ENCODE measurements at places on chromosomes 6 and 20.

DNA sequence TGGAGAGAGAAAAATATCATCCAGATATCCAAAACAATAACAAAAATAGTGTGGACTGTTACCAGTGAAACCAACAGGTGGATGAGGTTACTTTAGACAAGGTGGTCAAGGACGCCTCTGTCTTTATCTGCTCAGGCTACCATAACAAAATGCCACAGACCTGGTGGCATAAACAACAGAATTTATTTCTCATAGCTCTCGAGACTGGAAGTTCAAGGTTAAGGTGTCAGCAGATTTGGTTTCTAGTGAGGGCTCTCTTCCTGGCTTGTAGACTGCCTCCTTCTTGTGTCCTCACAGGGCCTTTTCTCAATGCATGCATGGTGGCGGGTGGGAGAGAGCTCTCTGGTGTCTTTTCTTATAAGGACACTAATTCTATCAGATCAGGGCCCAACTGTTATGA is 21.1 kb upstream of the LBP start:
- no peak for DNase-seq

GRCh38 chr6:9398071-9398766 is 962.9 kb upstream of the SLC35B3 start:
- peak; percentile 60 for DNase-seq

DNA sequence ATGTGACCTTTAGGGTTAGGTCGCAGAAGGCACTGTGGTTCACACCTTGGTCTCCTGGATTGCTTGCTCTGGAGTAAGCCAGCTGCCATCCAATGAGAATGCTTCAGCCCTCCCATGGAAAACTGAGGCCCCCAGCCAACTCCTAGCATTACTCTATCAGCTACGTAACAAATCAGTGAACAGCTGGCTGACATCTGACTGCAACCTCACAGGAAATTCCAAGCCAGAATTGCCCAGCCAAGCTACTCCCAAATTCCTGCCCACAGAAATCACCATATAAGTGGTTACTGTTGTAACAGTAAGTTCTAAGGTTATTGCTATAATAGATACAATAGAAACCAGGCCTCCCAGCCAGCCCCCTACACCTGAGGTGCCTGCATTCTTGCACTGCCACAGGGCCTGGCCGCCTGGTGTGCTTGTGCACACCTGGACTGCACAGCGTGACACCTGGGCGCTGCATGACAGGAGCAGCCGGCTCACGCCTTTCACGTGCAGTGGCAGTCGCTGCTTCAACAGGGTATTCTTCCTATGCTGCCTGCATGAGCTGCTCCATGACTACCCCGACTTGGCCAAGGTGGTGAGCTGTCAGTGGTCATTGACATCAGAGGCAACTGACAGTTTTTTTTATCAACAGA is 429.7 kb upstream of the RUNX2 start:
- DNase-seq: peak; percentile 58

- no peak for DNase-seq
Measured at GRCh38 chr6:137793805-137794515, 73.1 kb upstream of the TNFAIP3 start.

DNA sequence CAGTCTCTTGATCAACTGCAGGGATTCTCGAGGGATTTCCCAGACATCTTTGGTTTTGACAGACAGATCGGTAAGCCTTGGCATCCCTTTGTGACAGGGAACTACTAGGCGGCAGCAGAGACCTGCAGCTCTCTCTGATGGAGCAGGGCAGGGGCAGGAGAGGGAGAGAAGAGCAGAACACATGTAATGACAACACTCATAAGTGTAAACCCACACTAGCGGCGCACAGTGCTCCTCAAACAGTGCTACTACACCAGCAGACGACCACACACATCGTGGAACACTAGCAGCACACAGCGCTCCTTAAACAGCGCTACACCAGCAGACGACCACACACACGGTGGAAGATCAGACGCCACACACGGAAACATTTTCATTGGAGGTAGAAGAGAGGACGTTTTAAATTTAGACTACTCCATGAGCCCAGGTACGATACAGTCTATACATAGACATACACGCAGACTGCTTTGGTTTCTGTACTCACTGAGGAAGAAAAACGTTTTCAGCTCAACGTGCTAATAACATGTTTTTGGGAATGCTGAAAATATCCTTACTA is 94.5 kb upstream of the TRAF3IP2 start:
- DNase-seq: no peak

DNA sequence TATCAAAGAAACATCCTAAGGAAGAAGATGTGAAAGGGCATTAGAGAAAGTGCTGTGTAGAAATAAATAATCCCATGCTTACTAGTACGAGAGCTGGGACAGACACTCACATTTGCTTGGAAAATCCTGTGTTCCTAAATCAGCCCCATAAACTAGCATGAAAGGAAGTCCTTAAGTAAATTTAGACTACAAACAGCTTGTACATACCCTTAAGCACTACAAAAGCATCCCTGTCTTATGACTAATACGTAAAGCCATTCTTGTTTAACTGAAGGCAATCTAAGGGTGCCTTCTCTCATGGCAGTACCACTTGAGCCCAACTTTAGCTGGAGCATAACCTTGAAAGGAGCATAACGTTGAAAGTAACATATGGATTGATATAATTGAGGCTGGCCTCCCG is 15.4 kb upstream of the FOXQ1 start:
- no peak for DNase-seq

All from islet precursor cell (in vitro differentiated cells).